ENCODE measurements at places on chromosomes 1 and 21. TPM values are rescaled to one million over a fixed set of nuclear protein-coding genes. Genes with fewer than 3 reads are reported as not detected.

DNA sequence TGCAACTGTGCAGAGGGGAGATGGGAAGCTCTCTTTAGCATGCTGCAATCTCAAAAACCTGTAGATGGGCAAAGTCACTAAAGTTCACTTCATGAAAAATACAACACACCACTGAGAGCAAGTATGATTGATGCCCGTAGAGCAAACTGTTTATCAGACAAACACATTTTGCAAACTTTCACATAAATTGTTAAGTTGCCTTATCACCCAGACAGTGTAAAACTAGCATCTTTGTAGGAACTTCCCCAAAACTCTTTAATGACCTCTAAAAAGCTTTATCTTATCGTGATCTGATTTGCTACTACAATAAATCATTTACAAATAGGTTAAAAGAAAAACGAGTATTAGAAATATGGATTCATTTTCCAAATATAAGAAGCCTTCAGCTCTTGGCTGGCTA lies 391.0 kb downstream of the LMO4 start:
- no peaks in the 10 kb centered on the region for H3K36me3 ChIP-seq
- H3K27ac ChIP-seq: no peak overlapping the region
- no peak for DNase-seq
- peaks cover 31% of the 10 kb centered on the region for H3K4me1 ChIP-seq

SGIP1 gene
- not detected for total RNA-seq

DNA sequence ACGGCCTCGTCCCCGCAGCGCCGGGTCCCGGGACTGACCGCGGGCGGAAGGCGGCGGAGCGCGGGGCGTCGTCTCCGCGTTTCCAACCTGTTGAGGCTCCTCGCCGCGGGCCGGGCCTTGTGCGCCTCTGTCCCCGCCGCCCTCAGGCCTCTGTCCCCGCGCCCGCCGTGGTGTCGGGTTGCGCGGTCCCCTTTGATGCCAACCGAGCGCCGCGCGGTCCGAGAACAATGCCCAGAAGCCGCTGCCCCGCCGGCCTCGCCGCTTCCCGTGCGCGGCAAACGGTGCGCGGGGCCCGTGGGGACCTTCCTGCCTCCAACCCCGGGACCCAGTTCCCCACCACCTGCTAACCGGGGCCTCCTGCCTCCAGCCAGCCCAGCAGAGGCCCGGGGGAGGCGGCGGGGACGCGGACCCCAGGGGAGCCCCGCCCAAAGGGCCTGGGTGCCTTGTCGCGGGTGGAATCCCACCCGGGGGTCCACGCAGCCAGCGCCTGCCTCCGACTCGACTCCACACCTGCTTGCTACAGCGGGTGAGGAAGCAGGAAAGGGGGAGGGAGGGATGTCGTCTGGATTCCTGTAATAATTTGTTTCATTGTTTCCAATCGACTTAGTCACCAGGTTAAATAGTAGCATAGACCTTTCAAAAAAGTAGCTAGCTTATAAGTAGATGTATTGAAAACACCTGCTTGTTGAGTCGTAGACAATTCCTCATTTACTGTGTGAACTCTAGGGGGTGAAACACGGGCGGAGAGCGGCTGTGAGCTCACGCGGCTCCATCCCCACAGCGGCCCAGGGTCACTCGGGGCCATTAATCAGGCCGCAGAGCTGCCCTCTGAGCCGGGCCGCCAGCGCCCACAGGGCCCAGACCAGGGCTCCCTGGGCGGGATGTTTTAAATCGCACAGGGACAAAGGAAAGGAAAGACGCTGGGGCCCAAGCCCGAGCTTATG lies 1.1 kb downstream of the COL18A1 start:
- H3K27me3 ChIP-seq: peaks cover 32% of the 10 kb centered on the region
- H3K36me3 ChIP-seq: no peaks in the 10 kb centered on the region
- H3K4me3 ChIP-seq: peak overlapping the region; percentile 79
- H3K27ac ChIP-seq: peak overlapping the region; percentile 80

CACHD1 gene
- not detected for total RNA-seq

GRCh38 chr1:26027716-26028489 lies 6.3 kb downstream of the EXTL1 start:
- no peaks in the 10 kb centered on the region for H3K27me3 ChIP-seq
- no peak overlapping the region for H3K27ac ChIP-seq
- H3K4me3 ChIP-seq: no peak overlapping the region
- peaks cover 67% of the 10 kb centered on the region for H3K4me1 ChIP-seq

DNA sequence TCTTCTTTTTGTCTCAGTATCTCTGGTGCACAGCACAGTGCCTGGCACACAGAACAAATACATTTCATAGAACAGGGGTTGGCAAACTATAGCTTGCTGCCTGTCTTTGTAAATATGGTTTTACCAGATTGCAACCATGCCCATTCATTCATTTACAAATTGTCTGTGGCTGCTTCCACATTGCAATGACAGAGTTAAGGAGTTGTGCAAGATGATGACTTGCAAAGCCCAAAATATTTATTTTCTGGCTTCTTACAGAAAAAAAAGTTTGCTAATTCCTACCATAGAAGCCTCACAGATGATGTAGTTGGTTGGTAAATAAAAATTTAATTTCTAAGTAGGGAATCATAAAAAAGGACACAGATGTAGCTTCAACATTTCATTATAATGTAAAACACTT lies 11.2 kb upstream of the HMGB4 start:
- H3K4me1 ChIP-seq: no peaks in the 10 kb centered on the region
- no peaks in the 10 kb centered on the region for H3K36me3 ChIP-seq
- H3K27ac ChIP-seq: no peak overlapping the region
- no peak overlapping the region for H3K4me3 ChIP-seq
- H3K27me3 ChIP-seq: no peaks in the 10 kb centered on the region
- no peak for DNase-seq

GRCh38 chr1:208820580-208821212 lies 576.5 kb upstream of the PLXNA2 start:
- no peak overlapping the region for H3K4me3 ChIP-seq
- H3K27me3 ChIP-seq: no peaks in the 10 kb centered on the region
- H3K4me1 ChIP-seq: no peaks in the 10 kb centered on the region
- DNase-seq: no peak

GRCh38 chr1:18883636-18884418 lies 18.5 kb downstream of the ALDH4A1 start:
- DNase-seq: peak; percentile 51
- H3K27me3 ChIP-seq: no peaks in the 10 kb centered on the region
- H3K4me3 ChIP-seq: no peak overlapping the region

SERPINC1 gene
- 205 TPM for total RNA-seq

DNA sequence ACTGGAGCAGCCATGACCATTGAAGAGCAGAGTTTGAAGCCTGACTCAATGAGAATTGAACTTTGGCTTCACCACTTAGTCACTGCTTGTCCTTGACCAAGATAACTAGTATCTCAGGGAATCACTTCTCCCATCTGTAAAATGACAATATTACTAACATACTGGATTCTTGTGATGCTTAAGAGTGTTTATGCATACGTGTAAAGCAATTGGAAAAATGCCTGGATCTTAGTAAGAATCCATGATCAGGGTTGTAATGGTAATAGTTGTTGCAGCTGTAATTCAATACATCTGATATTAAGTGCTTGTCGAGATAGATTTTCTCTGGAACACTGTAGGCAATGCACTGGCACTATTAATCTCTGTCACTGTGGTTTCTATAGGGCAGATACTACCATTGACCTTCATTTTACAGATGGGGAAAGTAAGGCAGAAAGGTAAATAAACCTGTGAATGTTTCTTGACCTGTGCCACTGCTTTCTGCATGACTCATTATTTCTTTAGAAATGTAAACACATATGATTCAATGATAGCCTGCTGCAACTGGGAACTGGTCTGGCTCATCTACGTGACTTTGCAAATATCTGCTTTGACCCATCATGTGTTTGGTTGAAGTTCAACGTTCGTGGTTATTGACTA lies 662.5 kb downstream of the PLA2G4A start:
- no peaks in the 10 kb centered on the region for H3K36me3 ChIP-seq
- H3K27me3 ChIP-seq: no peaks in the 10 kb centered on the region
- H3K4me1 ChIP-seq: peaks cover 9% of the 10 kb centered on the region
- no peak overlapping the region for H3K27ac ChIP-seq
- DNase-seq: peak; percentile 45

CD1B gene
- total RNA-seq: not detected

REG4 gene
- total RNA-seq: not detected

DNA sequence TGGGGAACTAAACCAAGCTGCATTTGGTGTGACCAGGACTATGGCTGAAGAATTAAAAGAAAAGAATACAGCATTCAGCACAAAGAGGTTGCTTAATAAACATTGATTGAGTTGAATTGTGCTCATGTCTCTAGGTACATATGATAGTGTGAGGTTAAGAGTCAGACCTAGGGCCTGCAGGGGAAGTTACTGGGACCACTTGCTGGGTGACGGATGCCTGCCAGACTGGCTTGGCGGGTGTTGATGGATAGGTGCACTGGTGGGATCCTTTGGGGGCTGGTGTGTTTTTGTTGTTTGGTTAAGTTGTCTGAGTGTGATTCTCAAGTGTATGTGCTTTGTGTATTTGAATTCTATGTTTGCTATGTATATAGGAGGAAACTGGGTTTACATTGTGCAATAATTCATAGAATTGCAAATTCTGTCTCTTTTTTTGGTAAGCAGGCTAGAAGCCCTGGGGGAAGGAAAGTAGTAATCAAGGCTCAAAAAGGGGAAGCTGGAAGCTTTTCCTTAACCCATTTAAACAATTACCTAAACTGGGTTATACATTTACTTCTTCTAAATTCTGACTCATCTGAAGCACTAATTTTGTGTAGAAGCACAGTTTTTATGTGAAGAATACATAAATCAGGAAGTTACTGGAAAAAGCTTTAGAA lies 1.8 kb downstream of the CD101 start:
- no peak overlapping the region for H3K27ac ChIP-seq
- H3K4me3 ChIP-seq: no peak overlapping the region
- DNase-seq: no peak
- no peaks in the 10 kb centered on the region for H3K4me1 ChIP-seq
- no peaks in the 10 kb centered on the region for H3K36me3 ChIP-seq

All from HepG2 (cell line).